HuH-7 (cell line): ENCODE measurements at places on chromosomes 4 and X.

DNA sequence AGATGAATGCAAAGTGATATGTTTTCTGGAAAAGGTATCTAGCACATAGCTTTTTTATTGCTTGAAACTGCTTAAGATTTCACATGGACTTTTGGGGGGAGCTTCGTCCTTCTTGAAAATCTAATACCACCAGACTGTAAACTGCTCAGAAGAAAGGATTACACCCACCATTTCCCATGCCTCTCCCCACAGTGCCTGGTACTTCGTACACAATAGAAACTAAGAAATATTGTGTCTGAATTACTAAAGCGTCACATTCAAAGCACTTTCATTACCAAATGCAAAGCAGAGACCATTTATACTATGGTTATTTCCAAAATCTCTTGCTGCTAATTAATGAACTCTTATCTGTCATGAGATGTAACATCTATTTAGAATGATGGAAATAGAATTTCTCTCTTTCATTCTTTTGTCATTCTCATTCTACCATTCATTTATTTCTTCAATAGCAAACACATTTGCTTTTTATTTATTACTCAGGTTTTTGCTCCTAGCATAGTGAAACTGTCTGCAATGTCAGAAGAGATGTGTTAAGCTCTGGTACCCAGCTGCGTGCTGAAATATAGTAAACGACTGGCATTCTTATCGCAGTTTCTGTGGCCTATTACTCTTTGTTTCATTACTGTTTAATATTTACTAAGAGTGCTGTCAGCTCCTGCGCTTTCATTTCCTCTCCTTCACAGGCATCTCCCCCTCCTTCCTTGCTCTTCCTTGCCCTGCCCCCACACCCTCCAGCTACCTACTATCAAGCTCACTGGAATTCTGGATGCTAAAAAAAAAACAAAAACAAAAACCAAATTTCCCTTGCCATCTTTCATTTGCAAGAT lies 51.4 kb upstream of the RAPGEF2 start:
- no peak for DNase-seq

- DNase-seq = peak; percentile 46
Measured at GRCh38 chr4:157045507-157046127, 30.3 kb upstream of the GLRB start.

GRCh38 chrX:9855561-9856283 lies 69.5 kb downstream of the SHROOM2 start:
- no peak for DNase-seq

GRCh38 chrX:48934581-48935300 lies 15.9 kb upstream of the PIM2 start:
- no peak for DNase-seq

DNA sequence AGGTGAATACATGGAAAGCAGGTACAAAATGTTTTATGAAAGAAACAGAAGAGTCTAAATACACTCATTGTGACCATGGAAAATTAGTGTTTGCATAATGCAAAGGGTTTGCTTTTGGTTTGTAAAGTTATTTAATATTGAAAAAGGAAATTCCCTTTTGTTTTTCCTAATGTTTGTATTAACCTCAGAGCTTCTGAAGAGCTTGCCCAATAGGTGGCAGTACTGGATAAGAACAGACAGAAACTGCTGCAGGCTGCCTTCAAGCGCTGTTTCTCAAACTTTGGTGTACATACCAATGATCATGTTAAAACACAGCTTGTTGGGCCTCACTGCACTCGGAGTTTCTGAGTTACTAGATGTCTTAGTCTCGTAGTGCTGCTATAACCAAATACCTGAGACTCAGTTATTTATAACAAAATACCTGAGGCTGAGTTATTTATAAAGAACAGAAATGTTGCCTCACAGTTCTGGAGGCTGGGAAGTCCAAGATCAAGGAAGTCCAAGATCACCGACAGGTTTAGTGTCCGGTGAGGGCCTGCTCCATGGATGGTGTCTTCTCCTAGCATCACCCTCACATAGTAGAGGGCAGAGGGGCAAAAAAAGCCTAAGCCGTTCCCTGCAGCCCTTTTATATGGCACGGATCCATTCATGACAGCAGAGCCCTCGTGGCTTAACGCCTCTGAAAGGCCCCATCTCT lies 54.2 kb downstream of the SUPT20HL2 start:
- peak; percentile 8 for DNase-seq

GRCh38 chr4:24701683-24702082 lies 93.7 kb upstream of the SOD3 start:
- DNase-seq = no peak

GRCh38 chrX:106139048-106139447 lies 29.1 kb upstream of the PWWP3B start:
- DNase-seq = no peak

GRCh38 chr4:67632492-67632891 lies 68.5 kb downstream of the UBA6 start:
- DNase-seq = no peak

- DNase-seq = no peak
Measured at GRCh38 chr4:151000747-151001429, 14.2 kb downstream of the LRBA start.
